CD4-positive, alpha-beta T cell treated with Interleukin-21 for 1 hour (primary cell): ENCODE measurements at places on chromosomes 11 and 22.

DNA sequence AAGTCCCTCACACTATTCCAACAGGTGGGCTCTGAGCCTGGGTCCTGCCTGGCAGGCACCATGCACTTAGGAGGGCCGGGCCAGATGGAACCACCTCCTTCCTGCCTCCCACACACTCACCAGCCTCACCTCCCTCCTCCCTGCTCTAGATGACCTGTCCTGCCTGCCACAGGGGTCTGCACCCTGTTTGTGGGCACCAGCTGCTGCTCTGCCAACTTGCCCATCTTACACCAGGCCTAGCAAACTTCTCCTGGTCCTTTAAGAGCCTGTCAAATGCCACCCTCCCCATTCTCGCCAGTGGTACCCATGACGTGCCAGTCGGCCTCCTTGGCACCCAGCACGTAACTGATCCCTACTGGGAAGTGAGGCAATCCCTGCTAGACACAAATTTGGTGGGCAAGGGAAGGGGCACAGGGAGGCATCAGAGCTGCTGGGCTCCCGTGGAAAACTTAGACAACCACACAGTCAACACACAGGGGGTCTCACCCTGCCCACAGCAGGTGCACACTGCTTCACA, 3.1 kb downstream of the MOB2 start:
- DNase-seq: no peak

GRCh38 chr11:128903248-128904061, 12.3 kb downstream of the KCNJ5 start:
- DNase-seq: no peak

DNA sequence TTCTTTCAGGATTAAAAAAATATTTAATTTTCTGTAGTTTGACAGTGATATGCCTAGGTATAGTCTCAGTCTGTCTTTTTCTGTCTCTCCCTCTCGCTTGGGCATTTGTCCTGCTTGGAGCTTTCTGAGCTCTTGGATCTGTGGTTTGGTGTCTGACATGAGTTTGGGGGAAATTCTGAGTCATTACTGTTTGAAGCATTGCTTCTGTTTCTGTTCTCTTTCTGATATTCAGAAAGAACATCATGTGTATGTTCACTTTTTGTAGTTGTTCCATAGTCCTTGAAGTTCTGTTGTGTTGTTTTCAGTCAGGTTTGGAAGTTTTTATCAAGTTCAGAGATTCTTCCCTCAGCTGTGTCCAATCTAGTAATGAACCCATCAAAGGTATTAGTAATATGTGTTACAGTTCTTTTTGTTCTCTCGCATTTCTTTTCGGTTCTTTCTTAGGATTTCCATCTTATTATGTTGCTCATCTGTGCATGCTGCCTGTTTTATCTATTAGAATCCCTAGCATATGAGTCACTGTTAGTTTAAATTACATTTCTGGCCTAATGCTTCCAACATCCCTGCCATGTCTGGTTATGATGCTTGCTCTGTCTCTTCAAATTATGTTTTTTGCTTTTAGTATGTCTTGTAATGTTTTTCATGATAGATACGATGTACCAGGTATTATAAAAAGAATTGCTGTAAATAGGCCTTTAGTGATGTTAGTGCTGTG, 48.4 kb downstream of the DDX10 start:
- DNase-seq: no peak

DNA sequence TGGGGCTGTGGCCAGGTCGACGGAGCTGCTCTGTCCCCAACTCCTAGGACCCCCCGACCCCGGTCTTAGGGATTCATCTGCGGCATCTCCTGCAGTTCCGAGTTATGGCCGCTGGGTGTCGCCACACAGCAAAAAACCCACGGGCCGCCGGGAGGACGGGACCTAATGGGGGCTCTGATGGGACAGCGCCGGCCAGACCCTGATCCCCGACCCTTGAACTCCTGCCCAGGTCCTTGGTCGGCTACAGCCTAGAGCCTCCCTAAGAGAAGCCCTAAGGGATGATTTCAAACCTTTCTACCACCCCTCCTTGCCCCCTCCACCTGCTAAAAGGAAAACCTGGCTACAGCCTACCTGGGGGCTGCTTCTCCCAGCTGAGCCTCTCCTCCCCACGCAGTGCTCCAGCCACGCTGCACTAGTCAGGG, 30.8 kb upstream of the LRRC10B start:
- peak; percentile 43 for DNase-seq

DNA sequence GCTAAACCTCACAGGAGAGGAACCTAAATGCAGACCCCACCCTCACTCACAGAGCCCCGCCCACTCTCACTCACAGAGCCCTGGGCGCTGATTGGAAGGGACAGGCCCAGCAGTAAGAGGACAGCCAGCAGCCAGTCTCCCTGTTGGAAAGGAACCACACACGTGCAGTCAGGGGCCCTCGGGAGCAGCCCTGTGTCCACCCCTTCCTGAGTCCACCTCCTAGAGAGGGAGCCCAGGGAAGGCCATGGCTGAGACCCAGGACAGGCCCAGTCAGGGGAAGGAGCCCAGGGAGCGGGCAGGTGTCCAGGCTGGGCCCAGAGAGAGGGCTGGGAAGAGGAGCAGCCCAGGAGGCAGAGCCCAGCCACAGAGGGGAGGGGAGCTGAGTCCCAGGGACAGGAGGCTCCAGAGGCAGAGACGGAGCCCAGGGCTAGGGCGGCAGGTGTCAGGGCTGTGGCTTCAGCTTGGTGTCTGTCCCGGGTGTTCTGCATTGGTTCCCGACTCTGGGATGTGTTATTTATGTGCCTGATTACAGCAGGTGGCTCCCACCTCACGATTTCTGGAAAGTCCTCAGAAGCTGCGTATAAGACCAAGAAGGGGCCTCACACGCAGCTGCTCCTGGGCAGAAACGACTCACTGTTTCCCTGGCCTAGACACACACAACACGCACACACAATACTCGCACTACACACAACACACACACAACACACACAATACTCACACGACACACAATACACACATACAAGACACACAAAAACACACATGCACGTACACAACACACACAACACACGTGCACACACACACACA, 9.0 kb upstream of the APOBEC3H start:
- no peak for DNase-seq

GRCh38 chr11:108511851-108512474, 13.8 kb upstream of the POGLUT3 start:
- no peak for DNase-seq

DNA sequence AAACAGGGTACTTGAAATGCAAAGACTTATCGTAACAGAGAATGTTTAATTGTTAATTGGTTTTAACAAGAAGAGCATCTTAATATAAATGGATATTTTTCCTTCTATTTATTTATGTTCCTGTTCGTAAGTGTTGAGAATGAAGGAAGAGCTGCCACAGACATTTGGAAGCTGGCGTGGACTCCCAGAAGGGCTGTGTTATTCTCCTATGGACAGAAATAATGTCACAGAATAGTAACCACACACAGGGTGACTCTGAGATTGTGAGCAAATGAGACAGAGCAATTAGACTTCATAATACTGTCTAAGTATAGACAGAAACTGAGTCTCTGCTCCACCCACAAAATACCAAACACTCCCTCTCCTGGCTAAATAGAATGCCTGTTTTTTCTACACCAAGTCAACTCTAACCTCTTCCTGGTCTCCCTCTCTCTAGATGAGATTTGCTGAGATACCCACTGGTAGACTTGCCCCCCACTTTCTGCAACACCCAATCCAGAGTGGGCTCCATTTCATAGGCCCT, 6.1 kb downstream of the APOL3 start:
- DNase-seq: no peak

DNA sequence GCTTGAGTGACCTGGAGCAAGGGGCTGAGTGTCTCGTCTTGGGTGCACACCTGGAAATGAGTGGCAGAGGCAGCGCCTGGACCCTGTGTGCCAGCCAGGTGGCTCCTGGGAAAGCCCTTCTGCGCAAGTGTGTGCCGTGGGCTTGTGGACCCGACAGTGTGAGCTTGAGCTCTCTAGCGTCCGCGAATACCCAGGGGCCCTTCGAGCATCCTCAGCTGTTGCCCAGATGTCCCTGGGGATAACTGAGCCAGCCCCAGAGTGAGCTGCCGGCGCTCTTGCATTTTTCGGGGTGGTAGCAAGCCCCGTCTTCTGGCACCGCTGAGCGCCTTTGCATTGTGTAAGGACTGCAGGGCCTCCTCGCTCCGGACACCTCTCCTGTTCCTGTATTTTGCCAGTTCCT, 399.2 kb downstream of the TBC1D22A start:
- DNase-seq: no peak

DNA sequence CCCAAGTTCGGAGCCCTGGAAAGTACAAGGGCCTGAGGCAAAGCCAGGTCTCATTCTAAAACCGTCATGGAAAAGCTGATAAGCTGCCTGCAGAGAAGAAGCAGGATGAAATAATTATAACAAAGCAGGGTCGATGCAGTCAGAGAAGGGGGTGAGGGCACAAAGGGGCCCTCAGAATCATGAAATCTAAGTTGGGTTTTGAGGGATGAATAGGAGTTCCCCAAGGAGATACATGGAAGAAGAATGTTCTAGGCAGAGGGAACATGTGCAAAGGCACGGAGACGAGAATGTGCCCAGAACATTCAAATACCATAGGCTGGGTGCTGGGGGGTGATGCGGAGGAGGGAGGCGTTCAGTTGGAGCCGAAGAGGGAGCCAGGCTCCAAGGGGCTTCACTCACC, 25.0 kb downstream of the IGLL1 start:
- no peak for DNase-seq

GRCh38 chr22:36413022-36413775, 25.4 kb upstream of the MYH9 start:
- no peak for DNase-seq

DNA sequence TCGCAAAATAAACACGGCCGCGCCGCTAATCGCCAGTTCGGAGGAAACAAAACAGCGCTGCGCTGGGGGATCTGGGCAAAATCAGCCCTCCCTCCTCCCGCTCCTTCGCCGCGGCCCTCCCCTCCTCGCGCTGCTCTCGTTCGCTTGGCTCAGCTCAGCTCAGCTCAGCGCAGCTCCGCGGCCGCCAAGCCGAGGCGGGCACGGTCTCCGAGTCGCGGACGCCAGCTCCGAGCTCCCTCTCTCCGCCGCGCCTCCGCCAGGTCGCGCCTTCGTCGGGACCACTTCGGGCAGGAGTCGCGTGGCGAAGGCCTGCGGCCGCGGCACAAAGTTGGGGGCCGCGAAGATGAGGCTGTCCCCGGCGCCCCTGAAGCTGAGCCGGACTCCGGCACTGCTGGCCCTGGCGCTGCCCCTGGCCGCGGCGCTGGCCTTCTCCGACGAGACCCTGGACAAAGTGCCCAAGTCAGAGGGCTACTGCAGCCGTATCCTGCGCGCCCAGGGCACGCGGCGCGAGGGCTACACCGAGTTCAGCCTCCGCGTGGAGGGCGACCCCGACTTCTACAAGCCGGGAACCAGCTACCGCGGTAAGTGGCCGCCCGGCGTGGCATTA, at the start of gene SPON1:
Gene SPON1, plus strand, starts transcription at position 162 of the 607 bp plus-strand sequence. Its CDS starts 182 bp downstream, at position 344.
- peak; percentile 18 for DNase-seq

DNA sequence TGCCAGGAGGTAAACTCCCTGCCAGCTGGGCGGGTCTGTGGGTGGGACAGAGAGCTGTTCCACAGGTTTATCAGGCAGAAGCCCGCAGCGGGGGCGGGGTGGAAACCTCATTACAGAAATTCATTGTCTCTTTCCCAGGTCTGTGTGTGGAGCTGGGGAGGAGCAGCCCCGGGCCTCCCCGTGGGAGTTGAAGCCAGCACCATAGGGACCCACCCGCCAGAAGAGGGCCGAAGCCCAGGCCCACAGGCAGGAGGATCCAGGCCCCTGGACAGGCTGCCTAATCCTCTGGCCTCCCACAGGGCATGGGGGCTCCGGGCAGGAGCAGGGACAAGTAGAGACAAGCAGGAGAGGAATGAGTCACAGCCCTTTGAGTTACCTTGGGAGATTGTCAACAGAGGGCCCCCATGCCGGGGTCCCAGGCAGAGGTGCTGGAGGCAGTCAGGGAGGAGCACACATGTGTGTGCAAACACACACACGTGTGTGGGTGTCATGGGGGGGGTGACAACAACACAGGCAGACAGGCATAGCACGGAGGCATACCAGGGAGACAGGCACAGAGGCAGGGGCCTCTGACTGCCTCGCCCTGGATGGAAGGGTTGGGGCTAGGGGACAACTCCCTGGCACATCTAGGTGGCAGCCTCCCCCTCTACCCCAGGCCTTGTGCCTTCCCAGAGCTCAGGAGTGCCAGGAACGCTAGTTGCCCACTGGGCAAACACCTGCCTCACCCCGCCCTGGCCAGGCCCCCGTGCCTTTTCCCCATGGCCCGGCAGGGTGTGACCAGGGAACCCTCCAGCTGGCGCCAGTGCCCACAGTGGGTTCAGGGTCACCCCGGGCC, 1.4 kb downstream of the CDC42BPG start:
- no peak for DNase-seq

GRCh38 chr22:30652852-30653251, 14.8 kb downstream of the DUSP18 start:
- DNase-seq: no peak

DNA sequence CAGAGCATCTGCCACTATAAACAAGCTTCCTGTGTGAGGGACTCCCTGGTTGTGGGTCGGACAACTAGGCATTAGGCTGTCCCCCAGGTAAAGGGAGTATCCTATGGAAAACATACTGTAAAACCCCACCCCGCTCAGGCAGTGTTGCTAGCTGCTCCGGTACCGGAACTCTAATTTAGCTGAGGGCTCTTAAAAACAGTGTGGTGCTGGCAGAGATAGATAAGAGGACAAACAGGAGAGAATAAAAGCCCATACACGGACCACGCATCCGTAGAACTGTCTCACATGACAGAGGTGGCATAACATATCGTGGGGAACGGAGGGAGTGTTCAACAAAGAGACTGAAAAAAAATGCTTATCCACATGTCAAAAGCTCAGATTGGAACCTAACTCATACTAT, 3.4 kb upstream of the MOGAT2 start:
- no peak for DNase-seq

DNA sequence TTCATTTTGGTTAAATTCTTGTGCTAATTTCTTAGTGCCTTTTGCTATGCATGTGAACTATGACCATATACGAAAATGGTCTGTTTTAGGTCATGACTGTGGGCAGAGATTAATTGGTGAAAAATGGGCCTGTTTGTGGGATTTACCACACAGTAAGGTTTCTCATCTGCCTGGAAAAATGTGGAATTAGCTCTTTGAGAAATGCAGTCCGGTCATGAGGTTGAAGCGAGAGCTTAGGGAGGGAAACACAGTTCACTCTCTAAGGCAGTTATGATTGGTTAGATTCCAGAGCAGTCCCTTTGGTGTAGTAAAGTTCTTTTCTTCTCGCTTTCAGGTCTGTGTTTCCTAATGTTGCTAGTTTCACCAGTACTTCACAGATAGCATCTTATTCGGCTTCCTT, 1.2 kb upstream of the PDE3B start:
- no peak for DNase-seq

- DNase-seq: no peak
Observed at GRCh38 chr22:43238526-43239006, 51.6 kb upstream of the TTLL12 start.
